ENCODE measurements at places on chromosomes 2 and 18.

GRCh38 chr18:59358712-59359575 is at the start of gene LMAN1:
TSS of gene LMAN1 (minus strand) at chr18:59359265. CDS start at chr18:59359244, 21 bp downstream.
- DNase-seq: peak; percentile 95

GRCh38 chr2:181357979-181358378 is 99.2 kb upstream of the ITGA4 start:
- DNase-seq: peak; percentile 57

GRCh38 chr18:47531717-47532116 is 280.3 kb upstream of the SKOR2 start:
- no peak for DNase-seq

DNA sequence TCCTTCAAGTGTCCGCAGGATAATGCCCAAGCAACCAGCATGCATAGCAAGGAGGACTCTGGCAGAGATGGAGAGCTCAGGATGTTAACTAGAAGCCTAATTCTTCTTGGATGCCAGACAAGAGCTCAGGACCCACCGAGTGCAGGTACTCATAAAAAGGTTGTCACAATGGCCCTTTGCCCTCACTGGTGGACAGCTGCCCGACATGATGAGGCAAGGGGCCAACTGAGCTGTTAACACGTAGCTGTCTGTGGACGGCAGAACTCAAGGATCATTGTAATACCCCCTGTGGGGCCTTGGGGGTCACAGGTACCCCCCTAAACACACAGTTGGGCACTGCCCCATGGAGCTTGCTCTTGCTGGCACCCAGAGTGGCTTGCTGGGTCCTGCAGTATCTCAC is 393.7 kb downstream of the PIK3C3 start:
- DNase-seq: no peak

DNA sequence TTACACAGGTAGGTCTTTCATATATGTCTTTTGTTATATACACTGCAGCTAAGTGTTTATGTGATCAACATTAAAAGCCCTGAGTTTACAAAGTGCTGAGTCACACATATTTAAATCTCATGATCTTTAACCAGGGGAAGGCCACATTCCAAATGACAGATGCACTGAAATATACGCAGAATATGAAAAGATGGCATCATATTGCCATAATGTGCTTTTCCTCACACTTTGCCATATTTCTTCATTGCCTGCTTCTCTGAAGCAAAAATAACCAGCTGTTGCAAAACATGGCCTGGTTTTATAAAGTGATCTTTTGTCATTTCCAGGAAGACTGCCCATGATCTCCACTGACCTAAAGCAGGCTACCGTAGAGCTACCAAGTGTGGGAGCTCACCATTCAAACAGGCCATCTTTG is 93.5 kb upstream of the MAPRE2 start:
- DNase-seq: no peak

GRCh38 chr2:237627441-237628246 is at the start of gene LRRFIP1:
TSS of gene LRRFIP1 (plus strand) at chr2:237627587. CDS start at chr2:237627645, 58 bp downstream.
- no peak for DNase-seq

DNA sequence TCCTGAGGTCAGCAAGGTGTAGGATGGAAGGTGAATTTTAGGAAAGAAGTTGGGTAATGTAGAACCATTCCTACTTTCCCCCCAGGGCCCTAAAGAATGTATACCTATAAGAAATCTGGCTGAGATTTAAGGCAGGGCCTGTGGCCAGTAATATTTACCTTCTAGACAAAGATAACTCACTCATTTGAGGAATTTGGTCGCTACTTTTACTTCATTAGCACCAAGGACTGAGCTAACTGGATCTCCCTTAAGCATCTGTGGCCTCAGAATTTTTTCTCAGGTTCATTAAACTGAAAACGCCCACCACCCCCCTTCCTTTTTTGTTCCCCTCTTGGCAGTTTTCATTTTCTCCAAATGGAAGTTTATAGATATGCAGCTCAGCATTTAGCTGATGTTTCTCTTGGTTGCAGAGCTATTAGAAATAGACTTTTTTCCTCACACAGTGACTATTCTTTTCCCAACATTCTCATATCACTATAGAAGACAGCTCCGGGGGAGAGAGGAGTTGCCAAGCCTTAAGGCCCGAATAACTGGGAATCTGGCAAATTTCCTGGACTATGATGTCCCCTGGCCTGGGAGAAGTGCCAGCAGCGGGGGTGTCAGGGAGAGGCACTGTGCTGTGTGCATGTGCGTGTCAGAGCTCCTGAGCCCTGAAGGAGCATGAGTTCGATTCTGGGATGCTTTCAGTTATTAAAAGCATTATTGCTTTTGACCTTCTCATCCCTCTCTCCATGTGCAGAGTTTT is 310.9 kb downstream of the PRKCE start:
- no peak for DNase-seq

DNA sequence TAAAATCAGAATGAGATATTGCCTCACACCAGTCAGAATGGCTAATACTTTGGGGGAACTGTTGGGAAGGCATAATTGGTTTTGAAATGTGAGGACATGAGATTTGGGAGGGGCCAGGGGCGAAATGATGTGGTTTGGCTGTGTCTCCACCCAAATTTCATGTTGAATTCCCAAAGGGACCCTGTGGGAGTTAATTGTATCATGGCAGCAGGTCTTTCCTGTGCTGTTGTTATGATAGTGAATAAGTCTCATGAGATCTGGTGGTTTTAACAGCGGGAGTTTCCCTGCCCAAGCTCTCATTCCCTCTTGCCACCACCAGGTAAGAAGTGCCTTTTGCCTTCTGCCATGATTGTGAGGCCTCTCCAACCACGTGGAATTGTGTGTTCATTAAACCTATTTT is 59.6 kb downstream of the CSRNP3 start:
- no peak for DNase-seq

DNA sequence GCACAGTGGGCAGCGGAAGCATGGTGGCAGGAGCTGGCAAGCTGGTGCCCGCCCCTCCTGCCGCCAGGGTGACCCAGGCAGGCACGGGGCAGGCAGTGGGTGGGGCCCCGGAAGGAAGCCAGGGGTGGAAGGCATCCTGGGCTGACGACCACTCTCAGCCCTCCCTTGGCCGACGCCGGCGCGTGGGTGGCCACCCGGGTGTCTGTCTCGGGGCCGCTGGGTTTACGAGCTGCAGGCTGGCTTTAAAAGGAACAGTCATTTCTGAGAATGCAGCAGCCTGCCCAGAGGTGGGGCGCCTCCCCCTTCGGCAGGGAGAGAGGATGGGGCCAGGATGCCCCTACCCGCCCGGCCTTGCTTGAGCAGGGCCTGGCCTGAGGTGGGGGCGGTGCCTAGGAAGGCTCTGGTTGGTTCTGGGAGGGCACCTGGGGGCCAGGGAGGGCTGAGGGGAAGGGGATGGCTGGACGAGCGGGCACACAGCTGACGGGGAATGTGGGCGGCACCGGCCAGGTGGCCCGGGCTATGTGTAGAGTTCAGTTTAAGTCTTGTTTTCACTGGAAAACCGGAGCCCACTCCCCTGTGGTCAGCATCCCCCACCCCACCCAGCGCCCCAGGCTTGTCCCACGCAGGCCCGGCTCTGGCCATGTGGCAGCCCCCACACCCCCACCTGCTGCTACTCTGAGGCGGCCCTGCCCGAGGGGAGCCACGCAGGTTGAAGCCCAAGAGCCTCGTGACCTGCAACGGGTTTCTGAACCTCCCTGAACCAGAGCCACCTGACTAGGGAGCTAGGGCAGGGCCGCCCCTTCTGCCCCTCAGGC is 6.3 kb downstream of the BOK start:
- DNase-seq: no peak

- no peak for DNase-seq
Measured at GRCh38 chr2:1652034-1652790, 92.1 kb downstream of the PXDN start.

GRCh38 chr2:11417946-11418585 is 47.9 kb downstream of the E2F6 start:
- DNase-seq: no peak

- DNase-seq: no peak
Measured at GRCh38 chr2:2742726-2743125, 411.7 kb upstream of the MYT1L start.

DNA sequence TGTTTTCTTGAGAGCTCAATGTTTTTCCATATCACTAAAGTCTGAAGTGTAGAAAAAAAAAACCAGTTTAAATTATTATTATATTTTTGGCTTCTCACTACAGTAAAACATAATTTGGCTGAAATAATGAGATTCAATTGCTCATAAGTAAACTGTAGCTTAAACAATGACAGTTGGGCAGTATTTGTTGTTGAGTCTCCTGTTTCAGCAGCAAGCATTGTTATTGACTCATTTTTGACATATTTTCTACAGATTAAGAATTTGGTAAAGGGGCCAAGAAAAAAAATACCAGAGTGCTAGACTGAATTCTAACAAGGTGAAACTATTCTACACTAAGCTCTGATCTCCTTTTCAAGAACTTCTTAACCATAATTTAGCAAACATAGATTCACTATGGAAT is 2070.4 kb upstream of the CELF4 start:
- DNase-seq: no peak

- no peak for DNase-seq
Measured at GRCh38 chr2:238704471-238705225, 143.2 kb upstream of the TWIST2 start.

DNA sequence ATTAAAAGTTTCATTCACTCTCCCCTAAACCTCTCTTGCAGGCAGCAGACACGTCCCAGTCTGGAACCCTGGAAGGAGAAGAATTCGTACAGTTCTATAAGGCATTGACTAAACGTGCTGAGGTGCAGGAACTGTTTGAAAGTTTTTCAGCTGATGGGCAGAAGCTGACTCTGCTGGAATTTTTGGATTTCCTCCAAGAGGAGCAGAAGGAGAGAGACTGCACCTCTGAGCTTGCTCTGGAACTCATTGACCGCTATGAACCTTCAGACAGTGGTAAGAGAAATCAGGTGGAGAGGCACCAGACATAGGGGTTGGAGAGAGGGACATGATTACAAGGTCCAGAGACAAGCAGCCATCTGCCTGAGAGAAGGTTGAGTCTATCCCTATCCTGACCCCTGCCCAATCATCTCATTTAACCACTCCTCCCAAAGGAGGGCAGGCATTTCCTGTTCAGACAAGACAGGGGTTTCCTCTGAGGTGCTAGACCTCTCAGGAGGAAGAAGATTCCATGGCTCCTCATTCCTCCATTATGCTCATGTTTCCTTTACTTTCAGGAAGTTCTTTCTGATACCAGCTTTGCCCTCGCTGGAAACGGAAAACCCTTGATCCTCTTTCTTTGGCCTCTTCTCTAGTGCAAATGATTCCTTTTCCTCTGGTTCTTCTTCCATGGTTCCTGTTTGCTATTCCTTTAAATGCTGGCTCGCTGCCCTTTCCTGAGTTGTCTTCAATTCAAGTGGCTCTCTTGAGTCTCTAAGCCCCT is 15.1 kb downstream of the PLCD4 start:
- DNase-seq: no peak

GRCh38 chr2:219178377-219179175 is 501 bp downstream of the RETREG2 start:
- DNase-seq: no peak

DNA sequence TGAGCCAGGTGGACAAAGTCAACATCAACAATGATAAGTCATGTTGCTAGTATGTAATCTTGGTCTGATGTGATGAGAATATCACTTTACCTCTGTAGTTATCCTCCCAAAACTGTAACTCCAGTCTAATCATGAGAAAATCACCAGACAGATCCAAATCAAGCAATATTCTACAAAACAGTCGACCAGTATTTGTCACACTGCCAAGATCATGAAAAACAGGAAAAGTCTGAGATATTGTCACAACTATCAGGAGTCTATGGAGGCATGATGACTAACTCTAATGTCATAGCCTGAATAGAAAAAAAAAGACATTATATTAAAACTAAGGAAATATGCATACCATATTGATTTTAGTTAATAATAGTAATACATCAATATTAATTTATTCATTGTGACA is 1883.3 kb upstream of the CELF4 start:
- DNase-seq: no peak

- DNase-seq: no peak
Measured at GRCh38 chr2:206647985-206648384, 5.7 kb downstream of the FAM237A start.

GRCh38 chr2:101476605-101477208 is 1.8 kb upstream of the RFX8 start:
- DNase-seq: peak; percentile 12

GRCh38 chr2:40823478-40823877 is 371.6 kb upstream of the SLC8A1 start:
- DNase-seq: no peak

- no peak for DNase-seq
Measured at GRCh38 chr2:9946818-9947217, 4.7 kb upstream of the GRHL1 start.

GRCh38 chr2:52919673-52920072 is 847.9 kb upstream of the CHAC2 start:
- no peak for DNase-seq

DNA sequence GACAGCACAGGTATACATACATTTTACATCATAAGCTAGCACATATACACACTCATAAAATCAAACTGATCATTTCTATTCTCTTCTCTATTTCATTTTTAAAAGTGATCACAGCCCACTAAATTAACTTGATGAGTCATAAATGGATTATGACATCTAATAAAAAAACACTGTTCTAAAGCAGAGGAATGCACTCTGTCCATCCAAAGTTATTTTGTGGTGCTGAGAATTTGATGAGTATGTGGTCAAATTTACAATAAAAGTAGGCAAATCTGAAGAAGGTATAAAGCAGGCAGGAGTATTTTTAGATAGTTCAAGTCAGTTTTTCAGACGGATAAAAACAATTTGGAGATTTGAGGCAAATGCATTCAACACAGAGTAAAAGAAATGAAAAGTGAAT is 104.4 kb downstream of the NOL4 start:
- DNase-seq: no peak

DNA sequence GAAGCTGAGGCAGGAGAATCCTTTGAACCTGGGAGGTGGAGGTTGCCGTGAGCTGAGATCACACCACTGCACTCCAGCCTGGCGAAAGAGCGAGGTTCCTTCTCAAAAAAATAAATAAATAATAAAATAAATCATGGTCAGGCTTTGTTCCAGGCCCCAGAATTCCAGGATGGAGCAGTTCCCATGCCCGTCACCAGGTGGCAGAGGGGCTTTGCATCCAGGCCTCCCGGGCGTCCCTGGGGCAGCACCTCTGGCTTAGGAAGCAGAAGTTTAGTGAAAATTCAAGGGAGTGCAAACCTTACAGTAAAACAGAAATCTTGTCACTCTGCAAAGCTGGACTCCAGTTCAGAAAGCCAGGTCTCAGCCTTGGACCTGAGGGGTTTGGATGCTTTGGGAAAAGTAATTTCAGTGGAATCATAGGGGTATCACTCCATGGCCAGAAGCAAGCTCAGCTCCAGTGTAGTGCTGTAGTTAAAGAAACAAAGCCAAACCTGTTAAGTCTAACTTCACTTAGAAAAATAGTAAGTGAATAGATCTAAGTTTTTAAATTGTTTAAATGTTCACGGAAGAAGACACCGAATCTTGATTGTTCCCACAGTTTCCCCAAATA is 512.7 kb downstream of the CMPK2 start:
- no peak for DNase-seq

DNA sequence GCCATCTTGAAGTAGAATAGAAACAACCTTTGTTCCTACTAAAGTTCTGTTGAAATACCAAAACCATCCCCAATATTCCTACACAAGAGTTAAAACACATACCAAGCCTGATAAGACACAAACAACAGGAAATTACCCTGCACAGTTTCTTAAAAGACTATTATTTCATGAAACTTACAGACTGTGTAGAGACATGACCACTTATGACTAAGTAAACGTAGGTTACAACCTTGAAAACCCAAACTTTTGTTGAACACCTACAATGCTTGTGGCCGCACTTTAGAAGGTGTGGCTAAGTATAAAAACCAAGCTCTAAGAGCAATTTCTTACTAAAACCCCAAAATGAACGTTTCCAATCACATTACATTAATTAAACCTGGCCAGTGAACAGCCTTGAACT is 2.0 kb downstream of the SMAD2 start:
- DNase-seq: no peak
